HEK293T (cell line): ENCODE measurements at places on chromosomes 7 and 10.
A peak's percentile ranks its signal among the peaks of the same experiment; 100 is the strongest.

DNA sequence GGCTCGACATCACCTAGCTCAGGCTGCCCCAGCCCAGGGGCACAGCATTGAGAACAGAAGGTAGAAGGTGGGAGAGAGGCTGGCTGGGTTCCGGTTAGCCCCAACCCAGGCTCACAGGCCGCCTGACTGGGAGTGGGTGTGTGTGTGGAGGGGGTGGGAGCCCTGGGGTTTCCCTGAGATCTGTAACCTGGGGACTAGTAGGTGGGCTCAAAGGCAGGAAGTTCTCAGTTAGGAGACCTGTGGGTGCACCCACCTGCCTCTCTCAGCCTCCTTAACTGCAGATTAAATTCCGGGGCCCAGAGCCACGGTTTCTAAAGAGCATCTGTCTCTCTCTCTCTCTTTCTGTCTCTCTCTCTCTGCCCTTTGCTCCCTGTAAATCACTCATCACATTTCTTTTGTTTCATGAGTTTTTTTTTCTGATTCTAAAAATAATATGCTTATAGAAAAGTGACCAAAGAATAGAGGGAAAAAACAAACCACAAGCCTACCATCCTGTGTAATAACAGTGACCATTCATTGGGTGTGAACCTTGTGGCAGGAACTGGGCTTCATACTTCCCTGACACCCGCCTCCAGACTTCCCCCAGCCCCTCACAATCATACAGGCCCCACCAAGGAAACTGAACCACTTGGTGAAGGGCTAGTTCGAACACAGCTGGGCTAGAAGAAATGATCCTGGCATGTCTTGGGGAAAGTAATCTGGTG lies 83.4 kb upstream of the SMNDC1 start:
- no peak for DNase-seq

DNA sequence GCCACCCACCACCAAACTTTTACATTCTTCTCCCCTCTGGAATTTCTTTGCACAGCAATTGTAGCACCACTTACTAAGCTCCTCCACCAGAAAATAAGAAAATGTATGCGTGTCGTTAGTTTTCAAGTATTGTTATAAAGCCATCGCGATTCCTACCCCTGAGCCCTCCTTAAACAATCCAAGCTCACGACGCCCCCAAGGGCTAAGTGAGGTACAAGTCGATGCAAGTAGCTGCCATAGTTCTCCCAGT lies 1.3 kb downstream of the FRAT2 start:
- DNase-seq, result peak; percentile 42

DNA sequence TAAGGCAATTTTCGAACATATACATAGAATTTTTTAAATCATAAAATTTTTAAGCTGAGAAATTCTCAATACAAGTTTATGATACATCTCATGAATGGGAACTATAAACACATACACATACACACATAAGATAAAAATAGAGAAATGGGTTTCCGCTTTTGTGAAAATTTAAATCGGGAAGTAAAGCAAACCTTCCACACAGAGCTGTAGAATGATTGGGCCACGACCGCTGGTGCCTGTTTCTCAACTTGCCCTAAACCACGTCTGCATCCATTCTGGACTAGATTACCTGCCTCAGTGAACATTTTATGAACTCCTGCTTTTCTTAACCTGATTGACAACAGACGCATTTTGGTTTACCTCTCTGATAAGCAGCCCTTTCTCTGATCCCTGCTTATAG lies 264.4 kb downstream of the SKAP2 start:
- DNase-seq, result no peak

- no peak for DNase-seq
Measured at GRCh38 chr10:71975871-71976725, 11.9 kb downstream of the CHST3 start.

- DNase-seq, result no peak
Measured at GRCh38 chr7:54546986-54547314, 4.8 kb downstream of the VSTM2A start.

DNA sequence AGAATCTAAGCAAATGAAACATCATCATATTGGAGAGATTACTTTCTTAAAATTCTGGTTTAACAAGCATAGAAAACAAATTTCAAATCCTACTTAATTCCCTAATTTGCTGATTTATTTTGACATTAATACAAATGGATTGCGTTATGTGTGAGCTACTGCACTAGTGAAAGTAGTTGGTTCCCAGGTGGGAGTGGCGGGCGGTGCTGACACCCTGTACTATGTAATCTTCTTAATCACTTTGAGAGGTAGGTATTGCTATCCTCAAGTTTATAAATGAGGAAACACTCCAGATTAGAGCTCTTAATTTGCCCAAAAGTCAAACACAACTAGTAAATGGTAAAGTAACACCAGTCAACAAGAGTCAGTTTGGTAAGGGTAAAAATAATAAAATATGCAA lies 131.1 kb downstream of the ELAPOR2 start:
- no peak for DNase-seq

GRCh38 chr7:115038158-115038557 lies 116.3 kb downstream of the MDFIC start:
- no peak for DNase-seq

DNA sequence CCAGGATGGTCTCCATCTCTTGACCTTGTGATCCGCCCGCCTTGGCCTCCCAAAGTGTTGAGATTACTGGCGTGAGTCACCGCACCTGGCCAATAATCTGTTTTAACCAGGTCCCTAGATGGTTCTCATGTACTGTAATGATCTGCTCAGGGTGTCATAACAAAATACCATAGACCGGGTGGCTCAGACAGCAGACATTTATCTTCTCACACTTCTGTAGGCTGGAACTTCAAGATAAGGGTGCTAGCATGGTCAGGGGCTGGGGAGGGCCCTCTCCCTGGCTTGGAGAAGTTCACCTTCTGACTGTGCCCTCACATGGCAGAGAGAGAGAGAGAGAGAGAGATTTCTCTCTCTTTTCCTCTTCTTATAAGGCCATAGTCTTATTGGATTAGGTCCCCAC lies 279.4 kb upstream of the LYZL1 start:
- DNase-seq, result no peak

DNA sequence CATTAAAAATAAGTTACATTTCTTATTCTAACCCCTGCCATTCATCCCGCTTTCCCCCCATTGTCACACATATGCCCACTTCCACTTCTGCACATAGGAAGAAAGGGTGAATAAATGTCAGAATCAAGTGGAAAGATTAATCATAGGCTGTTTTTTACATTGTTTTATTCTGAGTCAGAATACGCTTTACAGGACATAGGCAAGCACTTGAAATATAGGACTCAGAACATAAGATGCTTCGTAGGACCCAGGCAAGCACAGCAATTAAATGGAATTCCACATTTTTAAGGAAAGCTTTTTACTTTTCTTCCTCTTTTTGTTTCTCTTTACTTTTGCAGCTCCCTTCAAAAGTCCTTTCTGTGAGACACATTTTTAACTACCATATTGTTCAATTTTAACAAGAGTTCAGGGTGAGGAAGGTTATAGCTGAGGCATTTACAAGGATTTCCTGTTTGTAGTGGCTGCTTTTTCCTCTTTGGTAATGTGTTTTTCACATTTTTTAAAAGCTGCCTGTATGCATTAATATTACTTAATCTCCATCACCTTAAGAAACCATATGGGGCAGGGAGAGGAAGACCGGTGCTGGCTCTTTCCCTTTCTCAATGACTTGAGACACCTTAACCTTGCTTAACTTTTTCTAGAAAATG lies 130.0 kb downstream of the TES start:
- DNase-seq, result no peak

DNA sequence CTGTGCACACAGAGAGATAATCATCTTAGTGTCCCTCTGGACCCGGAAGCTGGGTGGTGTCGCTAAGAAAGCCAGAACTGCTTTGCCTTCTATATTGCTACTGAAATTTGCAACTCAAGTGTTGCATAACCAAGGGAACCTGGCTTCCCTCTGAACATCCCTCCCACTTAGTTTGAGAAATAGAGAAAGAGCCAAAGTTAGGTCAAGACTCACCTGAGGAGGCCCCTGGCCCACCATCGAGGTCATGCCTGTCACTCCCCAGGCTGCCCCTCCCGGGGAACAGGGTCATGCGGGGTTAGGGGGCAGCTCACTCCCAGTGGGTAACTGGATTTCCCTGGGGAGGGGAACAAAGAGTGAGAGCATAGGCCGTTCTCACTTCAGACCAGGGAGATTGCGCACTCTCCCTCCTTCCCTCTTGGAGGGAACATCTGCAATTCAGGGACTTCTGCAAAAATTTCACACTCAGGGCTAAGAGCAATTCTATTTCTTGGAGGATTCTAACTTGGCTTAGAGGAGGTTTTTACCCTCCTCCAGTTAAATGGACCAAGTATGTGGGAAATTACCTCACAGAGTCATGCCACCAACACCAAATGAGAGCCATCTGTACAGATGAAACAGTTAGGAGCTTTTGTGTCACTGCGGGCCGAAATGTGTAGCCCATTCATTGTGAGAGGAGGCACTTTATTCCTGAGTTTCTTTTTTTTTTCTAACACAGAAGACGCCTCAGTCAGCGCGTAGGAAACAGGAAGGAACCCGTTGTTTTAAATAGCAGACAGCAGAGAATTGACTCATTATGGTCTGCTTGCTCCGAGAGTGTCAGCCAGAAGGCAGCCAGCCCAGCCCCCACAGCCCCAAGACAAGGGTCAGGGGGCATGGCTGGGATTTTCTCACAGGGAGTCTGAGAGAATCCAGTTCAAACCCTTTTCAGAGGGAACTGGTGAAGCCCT lies 221.3 kb downstream of the ARHGAP12 start:
- DNase-seq, result no peak

- DNase-seq, result no peak
Measured at GRCh38 chr7:87159538-87159937, 7.3 kb downstream of the DMTF1 start.

- DNase-seq, result no peak
Measured at GRCh38 chr7:40000734-40001315, 50.8 kb downstream of the CDK13 start.

DNA sequence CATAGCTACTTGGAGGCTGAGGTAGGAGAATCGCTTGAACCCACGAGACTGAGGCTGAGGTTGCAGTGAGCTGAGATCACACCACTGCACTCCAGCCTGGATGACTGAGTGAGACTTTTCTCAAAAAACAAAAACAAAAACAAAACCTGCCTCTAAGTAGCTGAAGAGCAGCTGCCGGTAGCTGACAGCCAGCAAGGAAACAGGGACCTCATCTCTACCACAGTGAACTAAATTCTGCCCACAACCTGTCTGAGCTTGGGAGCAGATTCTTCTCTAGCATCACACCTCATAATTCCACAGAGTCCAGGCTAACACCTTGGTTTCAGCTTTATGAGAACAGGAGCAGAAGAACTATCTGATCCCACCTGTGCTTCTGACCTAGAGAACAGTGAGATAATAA lies 246.2 kb downstream of the KCND2 start:
- no peak for DNase-seq

DNA sequence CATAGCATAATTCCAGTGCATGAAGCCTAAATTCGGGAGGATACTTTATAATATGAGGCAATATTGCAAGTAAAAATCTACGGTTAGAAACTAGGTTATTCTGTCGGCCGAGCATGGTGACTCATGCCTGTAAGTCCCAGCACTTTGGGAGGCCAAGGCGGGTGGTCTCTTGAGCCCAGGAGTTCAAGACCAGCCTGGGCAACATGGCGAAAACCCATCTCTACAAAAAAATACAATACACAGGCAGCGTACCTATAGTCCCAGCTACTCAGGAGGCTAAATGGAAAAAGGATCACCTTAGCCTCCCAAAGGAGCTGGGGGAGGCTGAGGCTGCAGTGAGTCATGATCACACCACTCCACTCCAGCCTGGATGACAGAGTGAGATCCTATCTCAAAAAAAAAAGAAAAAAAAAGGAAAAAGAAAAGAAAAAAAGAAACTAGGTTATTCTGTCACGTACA lies 14.2 kb downstream of the SKAP2 start:
- no peak for DNase-seq

- DNase-seq, result no peak
Measured at GRCh38 chr7:131497454-131497853, 59.0 kb downstream of the PODXL start.

DNA sequence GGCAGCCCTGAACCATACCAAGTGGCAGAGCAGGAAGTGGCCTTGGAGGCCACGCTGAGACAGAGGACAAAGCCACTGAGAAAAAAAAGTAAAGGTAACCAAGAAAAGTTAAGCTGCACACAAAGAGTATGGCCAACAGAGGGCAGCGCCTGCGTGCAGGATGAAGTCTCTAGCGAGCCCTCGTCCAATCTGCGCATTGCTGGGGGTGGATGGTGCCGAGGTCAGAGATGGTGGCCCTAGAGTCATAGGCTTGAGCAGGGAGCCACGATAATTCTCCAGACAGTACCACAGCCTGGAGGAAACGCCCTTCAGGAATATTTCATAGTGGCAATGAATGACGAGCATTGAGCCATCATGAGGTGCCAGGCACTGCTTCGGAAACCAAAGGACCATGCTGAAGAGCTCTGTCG lies 9.7 kb downstream of the ATP6V0E2 start:
- peak; percentile 83 for DNase-seq

GRCh38 chr7:6433784-6434615 lies 13.8 kb downstream of the DAGLB start:
- no peak for DNase-seq

DNA sequence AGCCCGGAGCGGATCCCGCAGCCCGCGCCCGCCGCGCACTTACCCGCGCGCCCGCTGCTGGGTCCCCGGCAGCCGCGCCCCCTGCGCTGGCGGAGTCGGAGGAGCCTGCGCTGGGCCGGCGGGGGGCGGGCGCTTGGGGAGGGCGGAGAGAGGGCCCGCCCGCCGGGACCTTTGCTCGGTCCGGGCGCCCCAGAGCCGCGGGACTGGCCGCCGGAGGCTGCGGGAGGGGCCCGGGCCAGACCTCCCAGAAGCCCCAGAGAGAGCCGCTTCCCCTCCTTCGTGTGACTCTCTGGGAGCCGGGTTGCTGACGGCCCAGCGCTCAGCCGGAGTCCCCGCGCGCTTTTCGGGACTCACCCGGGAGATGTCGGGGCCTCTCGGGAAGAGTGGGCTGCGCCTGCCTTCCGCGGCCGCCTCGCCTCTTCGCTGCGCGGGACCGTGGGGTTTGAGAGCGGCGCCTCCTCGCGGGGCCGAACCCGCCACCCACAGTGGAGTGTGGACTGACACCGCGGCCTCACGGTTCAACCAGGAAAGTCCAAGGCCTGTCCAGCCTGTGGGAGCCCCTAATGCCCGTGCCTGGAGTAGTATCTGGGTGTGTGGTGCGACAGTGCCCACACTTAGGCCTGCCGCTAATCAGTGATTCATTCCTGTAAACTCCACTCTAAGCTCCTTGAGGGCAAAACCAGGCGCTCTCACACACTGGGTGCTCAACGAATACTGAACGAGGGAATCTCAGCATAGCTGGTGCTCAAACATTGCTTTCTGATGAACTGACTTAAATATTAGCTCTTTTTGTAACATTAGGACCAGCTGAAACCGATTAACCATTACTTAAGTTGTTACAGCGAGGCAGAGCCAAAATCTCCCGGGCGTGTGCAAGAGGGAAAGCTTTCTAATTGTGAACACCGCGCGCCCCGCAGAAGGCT lies at the start of gene GSDME:
Gene GSDME, minus strand, starts transcription at position 112 of the 923 bp plus-strand sequence. CDS start 7,690 bp downstream, outside the sequence.
- DNase-seq, result peak; percentile 61
